MG63 (cell line): ENCODE measurements at places on chromosomes 3 and 15.

- DNase-seq = no peak
Observed at GRCh38 chr15:67232591-67232990, 21.9 kb downstream of the AAGAB start.

GRCh38 chr15:79724804-79725203, 172.0 kb downstream of the MTHFS start:
- no peak for DNase-seq

- DNase-seq = peak; percentile 79
Observed at GRCh38 chr15:69704229-69704628, 251.6 kb downstream of the RPLP1 start.

DNA sequence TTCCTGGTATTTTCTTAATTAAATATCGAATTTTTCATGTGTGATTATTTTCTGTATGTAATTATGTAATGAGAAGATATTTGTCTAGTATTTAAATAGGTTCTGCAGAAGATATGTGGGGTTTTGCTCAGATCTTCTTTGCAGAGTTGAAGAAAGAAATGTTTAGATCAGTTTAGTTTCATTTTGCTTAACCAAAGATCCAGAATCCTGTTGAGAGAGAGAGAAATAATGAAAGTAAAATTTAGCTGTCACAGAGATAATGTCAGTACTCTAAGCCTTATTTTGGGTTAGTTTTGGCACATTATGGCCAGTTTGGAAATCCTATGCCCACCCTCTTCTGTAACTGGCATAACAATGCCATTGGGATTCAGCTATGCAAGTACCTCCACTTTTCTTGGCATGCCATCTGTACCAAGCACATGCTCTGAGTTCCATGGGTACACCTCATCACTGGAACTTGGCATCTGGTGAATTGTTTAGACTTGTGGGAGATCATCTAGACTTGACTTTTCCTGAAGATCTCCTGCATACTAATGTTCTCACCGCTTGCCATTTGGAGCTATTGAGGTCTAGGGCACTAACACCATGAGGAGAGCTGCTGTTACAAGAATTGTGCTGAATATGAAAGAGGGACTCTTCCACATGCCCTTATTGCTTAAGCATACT, 30.9 kb downstream of the PLSCR1 start:
- DNase-seq = peak; percentile 71

GRCh38 chr3:138206196-138206595, 19.1 kb downstream of the ARMC8 start:
- DNase-seq = no peak

DNA sequence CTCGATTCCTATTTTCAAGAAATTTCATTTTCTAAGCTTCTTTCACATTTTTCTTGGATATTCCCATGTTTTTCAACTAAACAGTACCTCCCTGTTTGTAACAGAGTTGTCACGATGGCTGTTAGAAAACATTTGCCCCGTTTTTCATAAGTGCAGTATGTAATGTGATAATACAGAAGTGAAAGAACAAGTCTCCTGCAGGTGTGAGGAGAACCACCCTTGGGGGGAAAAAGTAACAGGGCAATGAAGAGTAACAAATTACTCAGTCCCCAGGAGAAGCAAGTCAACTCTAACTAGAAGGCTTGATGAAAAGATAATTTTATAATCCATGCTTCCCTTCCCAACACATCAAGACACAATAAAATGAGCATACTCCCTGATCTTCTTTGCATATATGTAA, 493.3 kb downstream of the FOXP1 start:
- DNase-seq = no peak

DNA sequence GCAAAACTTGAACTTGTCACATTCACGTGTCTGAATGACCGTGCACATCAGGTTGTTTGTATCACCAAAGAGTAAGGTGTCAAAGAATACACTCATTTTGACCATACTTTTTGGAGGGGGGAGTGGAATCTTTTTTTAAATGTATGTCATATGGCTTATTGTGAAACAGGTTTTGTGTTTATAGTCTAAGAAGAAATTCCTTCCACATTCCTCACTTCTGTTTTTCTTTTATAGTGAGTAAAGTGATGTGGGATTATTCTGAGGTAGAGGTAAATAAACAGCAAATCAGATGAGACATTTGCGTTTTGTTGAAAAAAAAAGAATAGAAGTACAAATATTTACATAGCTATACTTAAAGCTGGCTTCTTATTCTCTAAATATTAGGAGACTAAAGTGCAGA, 33.0 kb downstream of the SRP14 start:
- no peak for DNase-seq

DNA sequence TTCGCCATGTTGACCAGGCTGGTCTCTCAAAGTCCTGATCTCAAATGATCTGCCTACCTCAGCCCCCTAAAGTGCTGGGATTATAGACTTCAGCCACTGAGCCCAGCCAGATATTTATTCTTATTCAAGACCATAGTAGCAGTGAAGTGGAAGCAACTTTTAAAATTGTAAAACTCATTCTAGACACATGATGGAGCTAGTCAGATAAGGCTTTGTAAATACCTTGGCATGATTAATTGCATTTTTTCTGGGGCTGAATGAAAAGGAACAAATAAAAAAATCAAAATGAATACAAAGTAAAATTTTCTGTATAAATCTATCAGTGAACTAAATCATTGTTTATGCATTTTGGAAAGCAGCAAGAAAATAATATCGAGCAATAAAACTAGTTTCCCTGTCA, 4.1 kb upstream of the MYO1E start:
- DNase-seq = no peak

DNA sequence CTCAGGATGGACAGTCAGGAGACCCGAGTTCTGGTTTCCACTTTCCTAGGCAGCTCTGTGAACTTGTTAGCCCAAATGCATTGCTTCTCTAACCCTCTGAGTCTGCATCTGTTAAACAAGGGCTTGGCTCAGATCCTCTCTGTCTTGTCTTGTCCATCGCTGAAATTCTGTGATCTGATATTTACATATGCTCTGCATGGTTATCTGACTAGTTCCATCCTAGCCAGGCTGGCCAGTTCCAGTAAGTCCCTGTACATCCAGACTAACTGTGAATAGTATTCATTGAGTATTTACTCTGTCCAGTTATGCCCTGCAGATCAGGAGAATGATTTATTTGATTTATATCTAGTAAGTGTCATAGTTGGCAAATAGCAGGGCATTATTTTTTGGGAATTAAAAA, 27.0 kb upstream of the SV2B start:
- no peak for DNase-seq

GRCh38 chr3:48696601-48697000, 10.9 kb upstream of the NCKIPSD start:
- no peak for DNase-seq

DNA sequence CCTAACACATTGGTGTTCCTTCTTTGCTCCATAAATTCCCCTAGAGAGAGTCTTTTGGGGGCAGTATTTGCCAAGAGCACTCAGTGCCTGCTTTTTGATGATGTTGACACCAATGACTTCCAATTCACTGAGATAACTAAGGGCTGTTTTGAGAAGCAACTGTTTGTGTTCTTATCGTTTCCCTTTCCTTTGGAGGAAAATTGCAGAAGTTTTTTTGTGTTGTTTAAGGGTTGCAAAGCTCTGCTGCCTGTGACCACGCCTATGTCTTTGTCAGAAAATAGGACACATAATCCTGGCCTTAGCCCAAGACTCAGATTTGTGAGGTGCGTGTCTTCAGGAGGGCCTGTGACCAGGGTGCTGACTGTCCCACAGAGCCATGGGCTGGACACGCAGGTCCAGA, 99.6 kb downstream of the FAM43A start:
- no peak for DNase-seq

GRCh38 chr3:94294806-94295205, 231.9 kb downstream of the NSUN3 start:
- no peak for DNase-seq
